ENCODE measurements at places on chromosomes 4 and X. TPM values are rescaled to one million over a fixed set of nuclear protein-coding genes. Genes with fewer than 3 reads are reported as not detected.

DNA sequence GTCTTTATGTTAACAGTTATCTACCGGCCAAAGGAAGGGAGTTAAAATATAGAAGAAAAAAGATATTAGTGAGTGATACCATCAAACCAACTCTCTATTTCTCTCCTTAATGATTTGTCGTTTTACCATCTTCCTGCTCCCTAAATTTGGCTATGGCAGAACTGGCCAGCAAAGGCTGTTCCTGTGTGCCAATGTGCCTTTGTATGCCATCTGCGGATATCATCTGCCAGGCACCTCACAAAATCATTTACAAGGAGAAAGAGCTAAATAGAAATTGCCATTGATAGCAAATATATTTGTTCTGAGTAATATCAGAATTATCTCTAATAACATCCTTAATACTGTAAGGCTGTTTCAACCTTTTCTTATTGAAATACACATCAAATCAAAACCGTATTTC is 22.4 kb downstream of the GPM6A start:
- no peak for DNase-seq
- H3K27me3 ChIP-seq, result no peaks in the 10 kb centered on the region
- H3K4me3 ChIP-seq, result no peak overlapping the region
- H3K4me1 ChIP-seq, result no peaks in the 10 kb centered on the region
- H3K36me3 ChIP-seq, result no peaks in the 10 kb centered on the region

DNA sequence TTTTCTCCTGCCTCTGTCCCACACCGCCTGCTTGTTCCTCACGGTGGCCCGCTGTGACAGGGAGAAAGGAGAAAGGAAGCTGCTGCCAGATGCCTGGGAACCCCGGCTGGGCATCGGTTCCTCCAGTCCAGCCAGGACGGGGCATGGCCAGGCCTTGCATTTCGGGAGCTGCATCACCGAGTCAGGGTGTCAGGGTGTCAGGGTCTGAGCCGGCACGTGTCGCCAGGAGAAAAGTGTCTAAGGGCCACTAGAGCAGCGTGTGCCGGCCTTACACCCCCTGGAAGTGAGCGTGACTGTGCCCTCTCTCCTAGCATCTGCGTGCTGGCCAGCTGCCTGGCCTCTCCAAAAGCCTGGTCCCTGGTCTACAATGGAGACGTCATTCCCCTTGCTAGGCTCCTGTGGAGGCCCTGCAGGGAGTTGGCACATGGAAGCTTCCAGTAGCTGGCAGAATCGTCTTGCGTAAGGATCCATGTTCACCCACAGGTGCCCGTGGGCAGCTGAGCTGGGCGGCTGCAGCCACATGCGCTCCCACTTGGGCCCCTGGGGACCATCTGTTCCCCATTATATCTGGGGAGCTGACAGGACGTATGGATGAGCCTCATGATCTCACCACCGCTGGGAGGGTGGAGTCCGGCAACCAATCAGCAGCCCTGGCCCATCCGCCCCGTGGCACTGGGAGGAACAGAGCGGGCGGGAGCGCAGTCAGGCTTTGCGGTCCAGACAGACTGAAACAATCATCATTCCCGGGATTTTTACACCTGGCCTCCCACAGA is 39.9 kb upstream of the HMX1 start:
- no peaks in the 10 kb centered on the region for H3K27me3 ChIP-seq
- no peaks in the 10 kb centered on the region for H3K36me3 ChIP-seq
- H3K27ac ChIP-seq, result no peak overlapping the region
- peak; percentile 57 for DNase-seq
- H3K4me1 ChIP-seq, result no peaks in the 10 kb centered on the region

The FHDC1 gene
- total RNA-seq, result 25.7 TPM

DNA sequence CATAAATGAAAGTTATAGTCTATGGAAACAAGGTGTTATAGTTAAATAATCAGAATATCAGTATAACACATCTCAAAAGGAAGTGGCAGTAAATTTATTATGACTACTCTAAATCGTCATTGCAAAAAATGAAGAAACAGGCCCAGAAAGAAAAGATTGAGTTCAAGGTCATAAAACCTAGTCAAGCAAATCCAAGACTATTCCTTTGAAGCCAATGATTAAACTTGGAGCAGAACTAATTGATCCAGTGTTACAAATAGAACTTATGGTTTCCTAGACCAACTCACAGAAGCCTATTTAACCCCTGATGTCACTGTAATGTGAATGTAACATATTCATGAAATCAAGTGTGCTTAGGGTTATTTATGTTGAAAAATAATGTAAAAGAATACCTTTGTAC is 1.9 kb downstream of the FAM199X start:
- H3K4me3 ChIP-seq, result peak overlapping the region; percentile 67
- H3K27me3 ChIP-seq, result no peaks in the 10 kb centered on the region
- DNase-seq, result no peak
- H3K36me3 ChIP-seq, result no peaks in the 10 kb centered on the region
- no peaks in the 10 kb centered on the region for H3K4me1 ChIP-seq

- H3K4me1 ChIP-seq, result no peaks in the 10 kb centered on the region
- no peak overlapping the region for H3K4me3 ChIP-seq
- no peaks in the 10 kb centered on the region for H3K27me3 ChIP-seq
- H3K36me3 ChIP-seq, result no peaks in the 10 kb centered on the region
- H3K27ac ChIP-seq, result no peak overlapping the region
Observed at GRCh38 chrX:39063037-39063436, 261.8 kb downstream of the MID1IP1 start.

DNA sequence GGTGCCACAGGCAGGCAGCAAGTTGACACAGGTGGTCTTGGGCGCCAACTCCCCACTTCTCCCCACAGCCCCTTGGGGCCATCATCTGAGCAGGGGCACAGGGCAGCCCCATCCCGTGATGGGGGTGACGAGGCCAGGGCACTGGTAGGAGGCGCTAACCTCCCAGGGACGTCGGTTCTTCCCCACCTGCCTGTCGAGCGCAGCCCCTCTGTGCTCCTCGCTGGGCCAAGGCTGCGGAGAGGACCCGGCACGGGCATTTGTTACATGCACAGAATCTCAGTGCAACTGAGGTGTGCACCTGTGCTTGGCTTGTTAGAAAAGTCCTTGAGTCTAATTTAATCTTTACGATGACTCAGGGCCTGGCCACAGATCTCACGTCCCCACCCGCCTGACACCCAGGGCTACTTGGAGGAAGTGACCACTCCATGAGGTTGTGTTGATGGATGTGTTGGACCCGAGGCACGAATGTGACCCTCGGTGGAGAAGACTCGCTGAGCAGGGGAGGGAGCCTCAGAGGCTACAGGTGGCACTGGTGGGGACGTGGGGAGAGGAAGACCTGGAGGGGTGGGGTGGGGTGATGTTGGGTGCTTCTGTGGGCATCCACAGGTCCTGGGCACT is 3.1 kb upstream of the SH3TC1 start:
- no peak overlapping the region for H3K27ac ChIP-seq
- H3K36me3 ChIP-seq, result no peaks in the 10 kb centered on the region
- no peak for DNase-seq
- no peak overlapping the region for H3K4me3 ChIP-seq
- no peaks in the 10 kb centered on the region for H3K27me3 ChIP-seq
- peaks cover 53% of the 10 kb centered on the region for H3K4me1 ChIP-seq

Measured in upper lobe of right lung (tissue), 1 donor.